ENCODE measurements at places on chromosomes 2 and 18.

DNA sequence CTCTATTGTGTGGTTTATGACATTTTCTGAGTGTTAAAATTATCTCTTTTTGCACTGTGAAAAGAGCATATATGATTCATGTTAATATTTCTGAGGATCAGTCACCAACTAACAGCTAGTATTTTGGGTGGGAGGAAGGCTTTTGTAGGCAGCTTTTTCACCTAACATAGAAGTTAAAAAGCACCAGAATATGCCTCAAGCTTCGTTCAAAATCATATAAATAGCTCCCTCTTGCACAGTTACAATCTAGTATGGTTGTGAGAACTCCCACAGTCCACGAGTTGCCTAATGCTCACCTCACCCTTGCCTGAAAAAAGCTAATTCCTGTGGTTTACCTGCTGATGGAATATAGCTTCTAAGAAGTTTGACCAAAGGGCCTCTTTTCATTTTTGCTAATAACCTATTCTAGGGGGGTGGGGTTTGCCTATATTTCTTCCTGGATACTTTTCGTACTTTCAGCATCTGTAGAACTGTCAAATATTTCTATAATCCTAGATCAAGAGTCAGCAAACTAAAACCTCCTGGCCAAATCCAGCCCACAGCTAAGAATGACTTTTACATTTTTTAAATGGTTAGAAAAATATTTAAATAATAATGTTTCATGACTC, 167.1 kb upstream of the FOSL2 start:
- no peak for DNase-seq

- DNase-seq, result no peak
Measured at GRCh38 chr18:13625355-13625754, 101.0 kb downstream of the FAM210A start.

DNA sequence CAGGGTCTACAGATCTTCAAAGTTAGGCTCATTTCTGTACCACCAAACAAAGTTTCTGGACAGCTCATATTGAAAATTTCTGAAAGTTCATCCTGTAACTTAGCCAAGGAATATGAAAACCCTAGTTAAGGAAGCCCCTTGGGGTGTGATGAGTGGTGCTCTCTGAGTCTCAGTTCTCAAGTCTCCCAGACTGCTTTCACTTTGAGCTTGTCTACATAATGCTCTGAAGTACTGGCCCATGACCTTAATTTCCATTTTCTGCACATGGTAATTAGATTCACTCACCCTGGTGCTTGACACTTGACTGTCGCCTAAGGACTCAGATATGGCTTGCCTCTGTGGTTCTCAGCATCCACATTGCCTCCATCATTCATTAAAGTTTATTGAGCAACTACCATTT, 51.7 kb upstream of the SATB2 start:
- DNase-seq, result no peak

DNA sequence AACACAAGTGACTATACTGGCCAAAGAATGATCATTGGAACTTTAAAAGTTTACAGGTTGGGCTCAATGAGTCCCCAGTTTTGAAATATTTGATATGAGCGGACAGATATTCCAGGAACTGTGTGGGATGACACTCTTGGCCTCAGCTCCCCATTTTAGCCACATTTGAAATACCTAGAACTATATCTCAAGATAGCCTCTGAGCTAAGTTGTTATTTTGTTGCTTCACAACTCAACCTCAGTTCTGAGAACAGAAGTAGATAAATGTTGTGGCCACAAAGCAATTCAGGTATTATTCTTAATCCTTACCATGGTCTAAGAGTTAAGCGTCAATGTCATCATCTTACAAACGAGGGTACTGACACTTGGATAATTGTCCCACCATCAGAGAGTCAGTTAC, 172.2 kb upstream of the SETBP1 start:
- no peak for DNase-seq

DNA sequence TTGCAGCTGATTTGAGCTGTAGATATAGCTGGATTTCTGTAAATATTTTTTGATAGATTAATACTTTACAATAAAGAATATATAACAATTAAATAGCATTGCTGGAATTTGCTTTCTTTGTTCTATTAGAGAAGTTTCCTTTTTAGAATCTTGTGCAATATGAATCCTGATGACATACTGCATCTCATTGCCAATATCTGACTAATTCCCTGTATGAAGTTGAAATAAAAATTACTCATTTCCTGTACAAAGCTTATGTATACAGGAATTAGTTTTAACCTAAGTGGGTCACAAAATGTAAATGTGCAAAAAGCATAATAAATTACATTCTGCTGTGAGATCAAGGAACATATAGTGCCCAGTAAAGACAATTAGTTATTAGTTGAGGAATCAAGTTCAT, 72.8 kb upstream of the TMEFF2 start:
- no peak for DNase-seq

DNA sequence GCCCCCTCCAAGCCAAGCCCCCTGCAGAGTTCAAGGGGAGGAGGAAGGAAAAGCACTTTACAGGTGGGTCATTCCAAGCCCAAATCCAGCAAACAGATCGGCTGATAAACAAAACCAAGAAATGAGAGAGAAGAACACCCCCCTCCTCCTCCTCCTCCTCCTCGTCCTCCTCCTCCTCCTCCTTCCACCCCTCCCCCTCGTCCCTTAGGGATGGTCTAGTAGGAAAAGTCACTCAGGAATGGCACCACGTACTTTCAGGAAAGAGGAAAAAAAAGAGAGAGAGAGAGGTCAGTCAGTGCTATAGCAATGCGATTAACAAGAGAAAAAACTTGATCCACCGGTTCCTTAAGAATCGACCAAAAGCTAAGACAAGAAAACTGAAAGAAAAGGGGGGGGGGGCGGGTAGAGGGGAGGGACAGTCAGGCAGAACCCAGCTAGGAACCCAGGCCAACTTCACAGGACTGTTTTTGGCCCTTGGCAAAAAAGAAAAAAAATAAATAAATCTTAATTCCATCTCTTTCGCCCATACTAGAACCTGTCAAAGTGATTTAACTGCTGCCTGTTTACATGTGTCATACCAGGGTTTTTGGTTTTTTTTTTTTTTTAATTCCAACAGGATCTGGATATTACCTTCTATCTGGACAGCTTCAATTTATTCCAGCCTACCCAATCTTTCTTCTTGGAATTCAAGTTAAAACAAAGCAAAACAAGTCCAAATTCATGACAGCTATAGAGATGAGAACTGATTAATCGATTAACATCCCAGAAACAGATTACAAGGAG, 906 bp downstream of the IKZF2 start:
- DNase-seq, result no peak
